Activated CD4-positive, alpha-beta T cell treated with anti-CD3 and anti-CD28 coated beads for 24 hours (primary cell): ENCODE measurements at places on chromosomes 1 and 21.

- no peak for DNase-seq
Observed at GRCh38 chr1:64915381-64916274, 50.7 kb downstream of the JAK1 start.

- no peak for DNase-seq
Observed at GRCh38 chr1:165595246-165595938, 35.6 kb upstream of the MGST3 start.

GRCh38 chr1:43962324-43962723 lies 7.5 kb upstream of the DPH2 start:
- no peak for DNase-seq

- DNase-seq: no peak
Observed at GRCh38 chr1:57485643-57486042, 61.8 kb upstream of the DAB1 start.

- DNase-seq: no peak
Observed at GRCh38 chr1:239429163-239429562, 42.8 kb downstream of the CHRM3 start.

DNA sequence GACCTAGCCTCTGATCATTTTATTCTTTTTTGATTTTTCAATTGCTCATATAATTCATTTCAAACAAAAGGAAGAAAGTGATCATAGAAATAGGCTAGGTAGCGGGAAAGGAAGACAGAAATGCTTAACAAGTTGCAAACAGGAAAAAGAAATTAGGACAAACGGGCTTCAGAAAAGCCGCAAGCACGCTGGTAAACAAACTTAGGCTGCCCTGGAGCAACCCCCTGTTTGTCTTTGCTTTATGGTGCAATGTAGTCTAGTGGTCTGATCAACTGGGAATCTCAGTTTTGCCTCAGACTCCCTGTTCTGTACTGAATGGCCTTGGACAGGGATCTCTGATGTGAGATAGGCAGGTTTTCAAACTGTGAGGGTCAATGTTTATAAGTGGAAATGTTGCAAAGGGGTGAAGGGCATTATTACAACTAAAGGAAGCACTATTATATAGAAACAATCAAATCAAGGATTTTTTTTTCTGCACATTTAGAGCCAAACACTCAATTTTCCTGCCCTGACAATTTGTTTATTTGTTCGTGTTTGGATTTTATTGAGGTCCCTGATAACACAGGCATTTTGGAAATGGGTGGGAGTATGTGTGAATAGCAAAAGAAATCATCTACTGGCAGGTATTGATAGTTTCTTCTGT lies 146.8 kb upstream of the NRIP1 start:
- no peak for DNase-seq

- no peak for DNase-seq
Observed at GRCh38 chr1:237115035-237115434, 73.1 kb downstream of the RYR2 start.

DNA sequence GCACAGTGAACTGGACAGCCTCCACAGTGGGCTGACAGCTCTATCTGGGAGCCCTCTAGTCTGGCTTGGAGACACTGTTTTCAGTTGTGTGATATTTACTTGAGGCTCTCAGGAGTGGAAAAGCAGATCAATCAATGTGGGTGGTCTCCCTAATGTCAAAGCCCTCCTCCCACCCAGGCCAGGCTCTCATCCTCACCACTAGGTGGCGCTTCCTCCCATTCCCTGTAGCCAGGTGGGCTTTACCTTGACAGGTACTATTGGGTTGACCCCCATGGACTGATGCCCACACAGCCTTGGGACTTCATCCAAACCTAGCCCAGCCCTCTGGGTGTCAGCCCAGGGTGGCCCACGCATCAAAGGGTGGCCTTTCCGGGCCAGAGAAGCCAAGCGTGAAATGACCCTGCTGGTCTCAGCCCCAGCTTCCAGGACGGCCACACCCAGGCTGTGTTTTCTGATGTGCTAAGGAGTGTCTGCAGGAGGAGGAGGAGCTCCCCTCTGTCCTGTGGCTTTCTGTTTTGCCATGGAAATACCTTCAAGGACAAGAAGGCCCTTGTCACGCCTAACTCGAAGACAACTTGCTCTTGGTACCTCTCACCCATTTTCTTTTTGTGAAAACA lies 54.0 kb downstream of the CLIC6 start:
- peak; percentile 18 for DNase-seq

DNA sequence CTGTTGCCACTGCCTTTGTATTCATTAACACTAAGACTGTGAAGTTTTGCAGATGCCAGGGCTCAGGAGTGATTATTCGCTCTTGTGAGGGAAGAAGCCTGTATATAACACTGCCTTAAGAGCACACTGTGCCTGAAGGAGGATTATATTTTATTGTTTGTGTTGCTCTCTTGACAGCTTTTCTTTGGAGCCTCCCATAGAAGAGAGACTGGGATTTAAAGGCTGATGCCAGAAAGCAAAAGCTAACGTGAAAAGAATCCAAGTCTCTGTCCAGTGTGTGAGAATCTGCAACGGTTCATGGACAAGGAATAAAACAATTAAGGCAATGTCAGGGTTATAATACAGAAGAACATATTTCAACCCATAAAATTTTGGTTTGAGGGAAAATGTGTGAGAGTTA lies 316.8 kb downstream of the NFIA start:
- no peak for DNase-seq

DNA sequence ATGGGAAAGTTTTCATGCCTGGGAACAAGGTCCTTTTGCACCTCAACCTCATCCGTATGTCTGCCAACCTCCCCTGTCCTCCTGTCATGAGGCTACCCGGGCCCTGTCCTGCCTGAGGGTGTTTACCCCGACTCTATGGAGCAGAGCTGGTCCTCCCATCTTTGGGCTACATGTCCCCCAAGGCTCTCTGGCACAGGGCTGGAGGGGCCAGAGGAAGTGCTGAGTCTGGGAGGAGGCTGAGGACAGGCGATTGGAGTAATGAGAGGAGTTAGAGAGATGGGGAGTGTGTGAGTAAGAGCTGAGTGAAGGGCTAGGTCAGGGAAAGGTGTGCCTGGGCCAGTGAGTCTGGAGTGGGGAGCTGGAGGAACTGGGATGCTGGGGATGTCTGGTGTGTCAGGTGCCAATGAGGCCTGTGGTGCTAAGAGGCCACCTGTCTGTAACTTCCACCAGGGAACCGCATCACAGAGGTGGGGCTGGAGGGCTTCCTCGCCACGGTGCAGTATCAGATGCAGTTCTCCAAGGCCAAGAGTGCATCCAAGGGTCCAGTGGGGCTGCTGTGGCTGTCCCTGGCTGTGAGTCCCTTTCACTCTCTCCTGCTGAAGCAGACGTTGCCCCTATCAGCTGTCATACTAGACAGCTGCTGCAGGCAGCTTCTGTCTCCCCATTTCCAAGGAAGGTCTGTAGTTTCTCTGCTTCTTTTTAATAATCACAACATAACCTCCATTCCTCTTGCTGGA lies 11.7 kb downstream of the LRRC71 start:
- no peak for DNase-seq

DNA sequence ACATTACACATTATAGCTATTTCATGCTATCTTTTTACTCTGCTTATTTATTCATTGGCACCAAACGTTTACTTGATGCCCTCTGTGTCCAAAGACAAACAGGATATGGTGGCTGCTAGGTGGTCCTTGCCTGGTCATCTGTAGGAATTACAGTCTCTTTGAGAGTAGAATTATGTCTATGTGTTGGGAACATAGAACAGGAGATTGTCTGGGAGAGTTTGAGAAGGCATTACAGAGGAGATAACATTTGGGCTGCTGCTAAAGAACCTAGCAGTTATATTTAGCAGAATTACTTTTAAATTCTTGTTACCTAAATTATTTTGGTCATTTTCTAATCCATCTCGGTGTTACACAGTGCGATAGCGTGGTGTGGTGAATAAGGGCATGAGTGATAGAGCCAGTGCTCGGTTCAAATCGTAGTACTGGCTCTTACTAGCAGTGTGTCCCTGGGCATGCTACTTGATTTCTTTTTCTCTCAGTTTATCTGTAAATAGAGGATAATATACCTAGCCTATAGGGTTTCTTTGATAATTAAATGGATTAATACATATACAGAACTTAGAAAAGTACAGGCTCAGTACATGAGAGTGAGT lies 20.5 kb downstream of the RRP15 start:
- no peak for DNase-seq

DNA sequence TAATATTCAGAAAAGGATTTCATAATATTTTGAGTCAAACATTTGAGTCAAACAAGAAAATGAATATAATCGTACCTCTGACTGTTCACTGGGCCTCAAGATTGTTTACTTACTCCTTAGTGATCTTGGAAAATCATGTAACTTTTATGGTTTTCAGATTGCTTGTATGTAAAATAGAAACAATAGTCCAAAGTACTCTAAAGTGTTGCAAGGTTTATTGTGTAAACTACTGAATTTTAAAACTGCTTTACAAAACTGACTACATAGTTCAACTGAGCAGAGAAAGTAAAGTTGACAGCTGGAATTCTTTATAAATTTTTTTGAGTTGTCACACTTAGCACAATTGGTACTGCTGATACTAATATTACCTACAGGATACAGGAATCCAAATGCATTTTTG lies 931.0 kb downstream of the NCAM2 start:
- no peak for DNase-seq

GRCh38 chr1:234256359-234256758 lies 116.9 kb upstream of the COA6 start:
- no peak for DNase-seq

GRCh38 chr1:183498342-183498991 lies 26.2 kb downstream of the SMG7 start:
- DNase-seq: no peak

- no peak for DNase-seq
Observed at GRCh38 chr1:172637522-172637921, 21.4 kb upstream of the FASLG start.

DNA sequence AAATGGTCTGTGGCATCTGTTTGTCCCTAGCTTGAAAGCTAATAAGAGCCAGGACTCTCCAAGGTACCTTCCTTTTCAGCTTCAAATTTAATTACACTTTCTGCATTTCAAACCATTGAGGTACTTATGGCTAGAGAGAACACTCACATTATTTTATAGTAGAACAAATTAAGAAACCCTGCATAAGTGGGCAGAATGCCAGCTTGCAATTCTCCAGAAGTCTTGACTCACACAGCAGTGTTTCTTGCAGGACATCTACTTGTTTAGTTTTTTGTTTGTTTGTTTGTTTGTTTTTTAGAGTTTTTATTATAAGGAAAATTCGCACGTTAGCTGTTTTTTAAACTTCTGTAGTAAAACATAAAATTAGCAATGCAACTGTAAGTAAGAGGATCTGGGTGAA lies 397.2 kb downstream of the NEGR1 start:
- no peak for DNase-seq

DNA sequence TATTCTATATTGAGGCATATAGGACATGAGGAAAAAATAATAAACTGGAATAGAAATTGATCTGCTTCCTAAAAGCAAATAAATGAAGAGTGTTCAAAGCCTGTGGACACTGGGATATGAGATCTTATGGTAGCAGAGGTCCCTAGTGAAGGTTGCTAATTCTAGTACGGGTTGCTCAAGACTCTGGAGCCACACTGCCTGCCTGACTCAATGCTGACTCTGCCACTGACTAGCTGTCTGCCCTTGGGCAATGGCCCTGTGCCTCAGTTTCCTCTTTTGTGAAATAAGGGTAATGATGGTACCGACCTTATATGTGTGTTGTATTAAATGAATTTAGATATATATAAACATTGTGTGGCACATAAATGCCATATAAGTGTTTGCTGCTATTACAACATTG lies 59.0 kb upstream of the C1orf53 start:
- DNase-seq: no peak

GRCh38 chr1:204032642-204033235 lies 40.2 kb upstream of the SOX13 start:
- DNase-seq: no peak

- DNase-seq: no peak
Observed at GRCh38 chr1:234108921-234109320, 204.4 kb downstream of the SLC35F3 start.

DNA sequence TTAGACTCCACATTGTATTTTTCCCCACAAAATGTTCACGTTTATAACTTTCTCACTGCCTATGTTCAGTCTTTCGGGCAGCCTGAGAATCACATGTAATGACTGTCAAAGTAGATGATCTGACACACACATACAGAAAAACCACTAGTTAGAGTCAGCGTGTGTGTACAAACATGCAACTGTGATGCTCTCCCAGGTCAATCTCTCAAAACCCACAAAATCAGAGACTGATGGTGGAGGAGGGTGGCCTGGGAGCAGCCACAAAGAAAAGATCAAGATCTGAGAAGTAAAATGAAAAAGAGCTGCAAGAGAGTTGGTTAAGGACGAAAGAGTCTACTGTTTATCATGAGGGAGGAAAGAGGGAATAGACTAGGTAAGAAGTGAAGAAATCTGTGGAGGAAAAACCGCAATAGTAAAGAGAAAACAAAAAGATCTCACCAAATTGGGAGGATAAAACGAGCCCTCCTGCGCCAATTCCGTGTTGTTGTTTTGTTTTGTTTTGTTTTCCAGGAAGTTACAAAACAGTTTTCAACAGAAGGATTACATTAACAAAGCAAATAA lies 2.3 kb downstream of the EGLN1 start:
- no peak for DNase-seq
